ENCODE measurements at places on chromosomes 3 and 15. TPM values are rescaled to one million over a fixed set of nuclear protein-coding genes. Genes with fewer than 3 reads are reported as not detected.

DNA sequence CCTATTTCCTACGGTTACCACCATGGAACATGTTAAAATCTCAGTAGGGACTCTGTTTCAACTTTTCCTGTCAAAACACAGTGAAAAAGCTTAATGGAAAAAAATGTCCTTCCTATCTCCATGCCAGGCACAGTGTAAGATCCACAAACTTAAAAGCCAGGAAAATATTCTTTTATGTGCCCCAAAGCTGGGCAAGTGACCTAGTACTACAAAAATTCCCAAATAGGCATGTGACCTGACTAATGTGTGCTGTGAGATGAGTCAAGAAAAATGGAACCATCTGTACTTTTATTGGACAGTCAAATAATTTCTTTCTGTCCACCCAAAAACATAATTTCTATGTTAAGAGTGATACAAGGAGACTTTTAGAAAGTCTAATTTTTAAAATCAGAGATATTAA is 406.0 kb downstream of the ZBTB20 start:
- DNase-seq, result no peak
- H3K27ac ChIP-seq, result no peak overlapping the region
- H3K4me3 ChIP-seq, result no peak overlapping the region
- no peaks in the 10 kb centered on the region for H3K27me3 ChIP-seq
- H3K36me3 ChIP-seq, result no peaks in the 10 kb centered on the region

GRCh38 chr15:63663906-63664305 is 66.7 kb downstream of the FBXL22 start:
- peaks cover 22% of the 10 kb centered on the region for H3K4me1 ChIP-seq
- no peak for DNase-seq
- H3K27ac ChIP-seq, result no peak overlapping the region
- H3K36me3 ChIP-seq, result peaks cover 73% of the 10 kb centered on the region
- H3K4me3 ChIP-seq, result no peak overlapping the region
- no peaks in the 10 kb centered on the region for H3K27me3 ChIP-seq

DNA sequence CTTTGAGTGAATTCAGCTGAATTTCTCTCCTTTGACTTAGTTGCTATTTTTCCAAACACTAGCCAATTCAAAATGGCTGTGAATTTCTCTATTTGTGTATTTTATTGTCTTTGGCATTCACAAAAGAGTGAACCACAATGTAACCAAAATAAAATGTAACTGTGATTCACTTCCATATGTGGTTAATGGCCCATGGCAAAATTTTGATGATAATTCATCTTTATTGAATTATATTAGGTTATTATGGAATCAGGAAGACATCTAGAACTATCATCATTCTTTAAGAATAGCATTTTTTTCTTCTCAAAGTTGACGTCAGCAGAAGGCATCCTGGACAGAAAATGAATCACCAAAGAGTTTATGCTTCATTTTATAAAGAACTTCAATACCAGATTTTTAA is 705.3 kb upstream of the NAALADL2 start:
- H3K4me1 ChIP-seq, result no peaks in the 10 kb centered on the region
- H3K4me3 ChIP-seq, result no peak overlapping the region
- no peaks in the 10 kb centered on the region for H3K36me3 ChIP-seq
- H3K27me3 ChIP-seq, result no peaks in the 10 kb centered on the region

Gene CPA3
- not detected for total RNA-seq

Gene HERC2
- 48.2 TPM for total RNA-seq
